ENCODE measurements at places on chromosomes 4 and X.

- no peaks in the 10 kb centered on the region for H3K27me3 ChIP-seq
- no peaks in the 10 kb centered on the region for H3K4me1 ChIP-seq
- H3K4me3 ChIP-seq: no peak overlapping the region
- H3K36me3 ChIP-seq: peaks cover 100% of the 10 kb centered on the region
- no peak for DNase-seq
Measured at GRCh38 chr4:87363552-87363951, 27.4 kb downstream of the HSD17B11 start.

GRCh38 chr4:123230061-123230460, 166.5 kb upstream of the SPRY1 start:
- H3K4me1 ChIP-seq: peaks cover 30% of the 10 kb centered on the region
- H3K4me3 ChIP-seq: no peak overlapping the region
- H3K27ac ChIP-seq: no peak overlapping the region
- H3K36me3 ChIP-seq: no peaks in the 10 kb centered on the region
- H3K27me3 ChIP-seq: no peaks in the 10 kb centered on the region

- no peak overlapping the region for H3K4me3 ChIP-seq
- peaks cover 15% of the 10 kb centered on the region for H3K27me3 ChIP-seq
- H3K36me3 ChIP-seq: no peaks in the 10 kb centered on the region
Measured at GRCh38 chr4:155371432-155372043, 5.2 kb downstream of the MAP9 start.

- H3K4me1 ChIP-seq: peaks cover 17% of the 10 kb centered on the region
- no peak overlapping the region for H3K4me3 ChIP-seq
- no peak for DNase-seq
- no peaks in the 10 kb centered on the region for H3K27me3 ChIP-seq
- no peak overlapping the region for H3K27ac ChIP-seq
- no peaks in the 10 kb centered on the region for H3K36me3 ChIP-seq
Measured at GRCh38 chr4:52840531-52841370, 21.4 kb upstream of the RASL11B start.

GRCh38 chr4:6225469-6225868, 25.1 kb upstream of the JAKMIP1 start:
- H3K27ac ChIP-seq: no peak overlapping the region
- H3K4me3 ChIP-seq: no peak overlapping the region
- no peak for DNase-seq
- H3K27me3 ChIP-seq: peaks cover 22% of the 10 kb centered on the region

- DNase-seq: no peak
- H3K36me3 ChIP-seq: no peaks in the 10 kb centered on the region
- no peak overlapping the region for H3K27ac ChIP-seq
- no peaks in the 10 kb centered on the region for H3K27me3 ChIP-seq
- no peak overlapping the region for H3K4me3 ChIP-seq
Measured at GRCh38 chr4:8618421-8618820, 25.9 kb downstream of the CPZ start.

DNA sequence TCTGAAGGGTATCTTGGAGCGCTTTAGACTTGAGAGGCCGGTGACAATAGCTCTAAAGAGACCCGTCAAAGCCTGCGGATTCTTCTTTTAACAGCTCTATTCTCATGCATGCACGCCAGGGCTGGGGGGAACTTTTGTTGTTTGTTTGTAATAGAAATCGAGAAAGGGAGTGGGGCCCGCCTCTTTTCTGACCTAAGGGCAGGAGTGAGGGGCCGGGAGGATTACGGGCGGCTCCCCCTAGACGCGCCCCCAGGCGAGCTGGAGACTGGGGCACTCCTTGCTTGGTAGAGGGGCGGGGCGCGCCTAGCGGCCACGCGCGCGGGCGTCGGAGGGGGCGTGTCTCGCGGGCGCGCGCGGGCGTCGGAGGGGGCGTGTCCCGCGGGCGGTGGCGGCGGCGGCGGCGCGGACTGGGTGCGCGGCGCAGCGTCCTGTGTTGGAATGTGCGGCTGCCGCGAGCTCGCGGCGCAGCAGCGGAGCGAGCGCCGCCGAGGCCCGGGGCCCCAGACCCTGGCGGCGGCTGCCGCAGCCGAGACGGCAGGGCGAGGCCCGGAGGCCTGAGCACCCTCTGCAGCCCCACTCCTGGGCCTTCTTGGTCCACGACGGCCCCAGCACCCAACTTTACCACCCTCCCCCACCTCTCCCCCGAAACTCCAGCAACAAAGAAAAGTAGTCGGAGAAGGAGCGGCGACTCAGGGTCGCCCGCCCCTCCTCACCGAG, at the start of gene REST:
REST (plus strand) TSS at position 412 of the 717 bp plus-strand sequence. CDS start 2,739 bp downstream, outside the sequence.
- peak; percentile 74 for DNase-seq
- H3K27ac ChIP-seq: peak within 1 kb of the TSS; percentile 94
- peaks cover 30% of the 10 kb centered on the region for H3K4me1 ChIP-seq
- no peaks in the 10 kb centered on the region for H3K27me3 ChIP-seq

DNA sequence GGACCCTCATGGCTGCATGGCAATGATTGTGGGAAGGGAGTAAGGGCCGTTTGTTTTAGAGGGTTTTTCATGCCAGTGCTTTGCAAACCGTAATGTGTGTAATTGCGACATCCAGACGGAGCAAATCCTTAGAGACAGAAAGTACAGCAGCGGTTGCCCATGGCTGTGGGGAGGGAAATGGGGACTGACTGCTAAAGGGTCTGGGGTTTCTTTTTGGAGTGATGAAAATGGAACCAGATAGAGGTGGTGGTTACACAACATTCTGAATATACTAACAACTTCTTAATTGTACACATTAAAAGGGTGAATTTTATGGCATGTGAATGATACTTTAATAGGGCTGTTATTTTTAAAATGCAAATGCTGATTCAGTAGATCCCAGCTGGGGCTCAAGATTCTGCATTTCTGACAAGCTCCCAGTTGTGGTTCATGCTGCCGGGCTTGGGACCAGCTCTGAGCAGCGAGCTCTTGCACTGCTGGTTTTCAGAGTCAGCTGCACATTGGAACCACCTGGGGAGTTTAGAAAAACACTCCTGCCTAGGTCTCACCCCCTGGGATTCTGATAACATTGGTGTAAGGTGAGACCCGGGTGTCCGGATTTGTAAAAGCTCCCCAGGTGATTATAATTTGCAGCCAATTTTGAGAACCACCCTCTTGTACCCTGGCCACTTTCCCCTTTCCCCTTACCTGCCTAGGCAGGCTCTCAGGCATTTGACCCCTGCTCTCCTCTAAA, 47.7 kb downstream of the PRPS1 start:
- H3K27me3 ChIP-seq: no peaks in the 10 kb centered on the region
- no peaks in the 10 kb centered on the region for H3K36me3 ChIP-seq
- H3K27ac ChIP-seq: peak overlapping the region; percentile 95
- DNase-seq: peak; percentile 71
- peaks cover 66% of the 10 kb centered on the region for H3K4me1 ChIP-seq
- H3K4me3 ChIP-seq: peak overlapping the region; percentile 52

- no peaks in the 10 kb centered on the region for H3K27me3 ChIP-seq
- peak overlapping the region; percentile 57 for H3K27ac ChIP-seq
- H3K4me3 ChIP-seq: peak overlapping the region; percentile 16
- DNase-seq: peak; percentile 82
- peaks cover 17% of the 10 kb centered on the region for H3K4me1 ChIP-seq
- H3K36me3 ChIP-seq: no peaks in the 10 kb centered on the region
Measured at GRCh38 chr4:25928379-25929297, 14.6 kb downstream of the SMIM20 start.

Data from CD14-positive monocyte (primary cell).